ENCODE measurements at places on chromosomes 3 and 15. TPM values are rescaled to one million over a fixed set of nuclear protein-coding genes. Genes with fewer than 3 reads are reported as not detected.

LAMB2 gene
- total RNA-seq: 264 TPM

FEZF2 gene
- not detected for total RNA-seq

TLR9 gene
- total RNA-seq: not detected

CCDC39 gene
- total RNA-seq: not detected

GPR62 gene
- not detected for total RNA-seq

DPPA4 gene
- not detected for total RNA-seq

DNAH1 gene
- total RNA-seq: 7.6 TPM

TMEM108 gene
- total RNA-seq: not detected

UCN2 gene
- total RNA-seq: 3.8 TPM

WDR93 gene
- total RNA-seq: 0.47 TPM

ZNF385D gene
- total RNA-seq: 1.5 TPM

SNUPN gene
- 23.9 TPM for total RNA-seq

UBE2Q2 gene
- 28.3 TPM for total RNA-seq

STAC gene
- 1.2 TPM for total RNA-seq

MTHFS gene
- 28.5 TPM for total RNA-seq

CHCHD4 gene
- 35.0 TPM for total RNA-seq

SHF gene
- total RNA-seq: 0.44 TPM

TICRR gene
- 8.5 TPM for total RNA-seq
